Activated T-helper 17 cell treated with anti-CD3 and anti-CD28 coated beads, Interleukin-2, amount 50 U/mL, for 72 hours (primary cell): ENCODE measurements at places on chromosomes 5 and 9. TPM values are rescaled to one million over a fixed set of nuclear protein-coding genes. Genes with fewer than 3 reads are reported as not detected.

GHR gene
- not detected for total RNA-seq

CCDC183 gene
- 2.1 TPM for total RNA-seq

FGF1 gene
- not detected for total RNA-seq

TIMD4 gene
- total RNA-seq, result 0.67 TPM

PTGS1 gene
- total RNA-seq, result 0.13 TPM

LPCAT1 gene
- 62.7 TPM for total RNA-seq

CYSTM1 gene
- total RNA-seq, result 11.9 TPM

ZNF483 gene
- 7.0 TPM for total RNA-seq

PAEP gene
- total RNA-seq, result not detected

ALDH1A1 gene
- total RNA-seq, result not detected

ANKRD33B gene
- 7.8 TPM for total RNA-seq

SH2D3C gene
- 46.8 TPM for total RNA-seq

CDH9 gene
- total RNA-seq, result not detected

FBP2 gene
- total RNA-seq, result not detected

F2RL1 gene
- 1.9 TPM for total RNA-seq

NUTM2F gene
- not detected for total RNA-seq

CCL27 gene
- 1.6 TPM for total RNA-seq

PCDHA7 gene
- total RNA-seq, result not detected

ANKRD18B gene
- 9.7 TPM for total RNA-seq

ADRB2 gene
- 0.74 TPM for total RNA-seq

CAMK4 gene
- 36.0 TPM for total RNA-seq

RXRA gene
- 4.2 TPM for total RNA-seq

SLCO4C1 gene
- total RNA-seq, result 0.08 TPM

PCDHA9 gene
- total RNA-seq, result not detected

RUSC2 gene
- 1.3 TPM for total RNA-seq

CCL21 gene
- total RNA-seq, result not detected

TTC23L gene
- 0.08 TPM for total RNA-seq

PTPN3 gene
- 0.82 TPM for total RNA-seq

LECT2 gene
- not detected for total RNA-seq

PKD2L2 gene
- total RNA-seq, result 0.30 TPM

PCDHA1 gene
- not detected for total RNA-seq

EQTN gene
- total RNA-seq, result not detected

IFNA13 gene
- not detected for total RNA-seq

NIPAL4 gene
- 0.90 TPM for total RNA-seq

SLC4A9 gene
- total RNA-seq, result 0.26 TPM

FOXI1 gene
- total RNA-seq, result not detected

TLE4 gene
- total RNA-seq, result 19.3 TPM

ROR2 gene
- total RNA-seq, result not detected
